ENCODE measurements at places on chromosomes 13 and 19.

GRCh38 chr19:14659874-14660489, 14.7 kb downstream of the ADGRE3 start:
- no peak for DNase-seq

DNA sequence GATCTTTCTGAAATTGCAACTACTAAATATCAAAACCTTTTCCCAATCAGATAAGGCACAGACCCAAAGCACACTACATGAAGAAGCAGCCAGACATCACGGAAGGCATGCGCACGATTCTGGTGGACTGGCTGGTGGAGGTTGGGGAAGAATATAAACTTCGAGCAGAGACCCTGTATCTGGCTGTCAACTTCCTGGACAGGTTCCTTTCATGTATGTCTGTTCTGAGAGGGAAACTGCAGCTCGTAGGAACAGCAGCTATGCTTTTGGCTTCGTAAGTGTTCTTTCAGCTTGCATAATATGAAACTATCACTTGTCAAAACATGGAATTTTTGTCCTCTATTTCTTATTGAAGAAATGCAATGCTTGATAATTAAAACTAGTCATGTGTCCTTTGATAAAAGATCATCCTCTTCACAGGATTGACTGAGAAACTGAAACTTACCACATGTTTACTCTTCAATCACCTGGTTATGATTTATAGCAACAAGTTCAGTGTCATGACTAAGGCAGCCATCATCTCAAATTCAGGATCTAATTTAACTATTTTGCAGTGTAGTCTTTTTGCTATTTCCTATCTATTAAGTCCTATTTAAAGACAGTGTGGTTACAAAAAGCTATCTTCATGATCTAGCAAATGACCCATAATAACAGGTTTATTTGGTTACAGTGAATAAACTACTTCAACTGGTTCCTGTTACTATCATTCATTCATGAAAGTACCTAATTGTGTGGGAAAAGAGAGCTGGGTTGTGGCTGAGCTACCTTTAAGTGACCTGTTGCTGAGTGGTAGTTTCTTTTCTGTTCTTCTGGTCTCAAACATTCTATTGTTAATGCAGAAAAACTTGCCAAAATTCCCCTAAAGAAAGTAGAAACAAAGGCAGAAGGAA, 6.5 kb downstream of the CCNA1 start:
- no peak for DNase-seq

DNA sequence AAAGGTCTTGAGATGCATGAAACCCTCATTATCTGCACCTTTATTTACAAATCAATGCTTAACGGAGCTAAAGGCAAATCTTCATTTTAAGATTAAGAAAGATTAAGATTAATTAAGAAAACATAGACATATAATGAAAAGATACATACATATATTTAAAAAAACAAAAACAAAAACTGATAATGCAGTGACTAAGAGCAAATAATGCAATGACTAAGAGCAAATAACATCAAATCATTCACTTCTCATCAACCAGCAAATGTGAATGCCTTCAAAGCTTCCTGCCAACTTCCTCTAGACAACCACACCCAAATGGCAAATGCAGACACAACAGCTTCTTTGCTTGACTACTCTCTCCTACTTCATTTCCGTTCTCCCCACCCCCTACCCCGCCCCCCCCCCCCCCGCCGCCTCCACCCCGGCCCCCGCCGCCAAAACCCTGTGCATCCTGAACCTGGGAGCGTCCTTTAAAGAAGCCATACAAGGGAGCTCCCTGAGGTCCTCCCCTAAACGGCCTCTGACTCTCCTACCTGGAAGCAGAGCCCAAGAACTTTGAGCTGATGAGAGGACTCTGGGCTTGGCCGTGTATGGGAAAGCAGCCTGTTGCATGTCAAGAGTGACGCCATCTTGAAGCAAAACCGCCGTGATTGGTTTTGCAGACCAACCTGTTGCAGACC, 24.5 kb downstream of the TEX101 start:
- peak; percentile 73 for DNase-seq

DNA sequence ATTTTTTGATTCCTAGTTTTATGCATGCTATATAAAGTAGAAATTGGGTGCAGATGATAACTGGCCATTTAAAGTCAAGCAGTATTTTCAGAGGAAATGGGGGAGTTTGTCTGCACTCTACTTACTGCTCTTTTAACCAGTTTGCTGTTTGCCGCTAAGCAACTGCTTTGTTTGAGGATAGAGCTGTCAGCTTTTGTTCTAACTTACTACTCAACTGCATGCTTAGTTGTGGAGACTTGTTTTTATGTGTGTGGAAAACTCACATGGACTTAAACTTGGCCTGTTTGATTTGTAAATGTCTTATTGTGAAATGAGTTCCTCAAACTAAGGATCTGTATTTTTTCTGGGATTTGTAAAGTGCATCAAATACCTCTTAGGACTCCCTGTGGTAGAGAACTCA, 591.1 kb downstream of the PCDH9 start:
- DNase-seq = no peak

DNA sequence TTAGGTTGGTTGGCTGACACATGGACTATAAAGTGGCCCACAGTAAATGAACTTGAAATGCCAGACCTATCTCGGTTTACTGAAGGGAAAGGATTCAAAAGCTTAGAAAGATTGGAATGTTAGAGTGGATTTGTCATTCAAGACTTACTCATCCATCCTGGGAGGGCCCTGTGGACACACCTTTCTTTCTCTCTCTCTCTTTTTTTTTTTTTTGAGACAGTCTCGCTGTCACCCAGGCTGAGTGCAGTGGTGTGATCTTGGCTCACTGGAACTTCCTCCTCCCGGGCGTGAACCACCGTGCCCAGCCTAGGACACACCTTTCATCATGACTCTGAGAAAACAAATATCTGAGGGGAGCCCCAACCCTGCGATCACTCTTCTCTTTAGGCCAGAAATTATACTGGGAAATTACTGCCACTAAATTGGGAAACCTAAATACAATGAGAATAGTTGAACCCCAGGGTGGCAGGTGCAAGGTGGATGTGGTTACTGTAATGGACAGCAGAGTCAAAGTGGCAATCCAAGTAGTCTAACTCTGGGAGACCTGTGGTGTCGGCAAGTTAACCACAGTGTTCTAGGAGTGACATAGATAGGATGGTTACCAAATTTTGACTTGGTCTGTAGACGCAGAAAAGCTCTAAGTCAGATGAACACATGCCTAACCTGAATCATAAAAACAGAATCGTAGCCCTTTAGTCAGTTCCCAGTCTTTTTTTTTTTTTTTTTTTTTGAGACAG, 47.1 kb upstream of the ZMYM5 start:
- DNase-seq = no peak

DNA sequence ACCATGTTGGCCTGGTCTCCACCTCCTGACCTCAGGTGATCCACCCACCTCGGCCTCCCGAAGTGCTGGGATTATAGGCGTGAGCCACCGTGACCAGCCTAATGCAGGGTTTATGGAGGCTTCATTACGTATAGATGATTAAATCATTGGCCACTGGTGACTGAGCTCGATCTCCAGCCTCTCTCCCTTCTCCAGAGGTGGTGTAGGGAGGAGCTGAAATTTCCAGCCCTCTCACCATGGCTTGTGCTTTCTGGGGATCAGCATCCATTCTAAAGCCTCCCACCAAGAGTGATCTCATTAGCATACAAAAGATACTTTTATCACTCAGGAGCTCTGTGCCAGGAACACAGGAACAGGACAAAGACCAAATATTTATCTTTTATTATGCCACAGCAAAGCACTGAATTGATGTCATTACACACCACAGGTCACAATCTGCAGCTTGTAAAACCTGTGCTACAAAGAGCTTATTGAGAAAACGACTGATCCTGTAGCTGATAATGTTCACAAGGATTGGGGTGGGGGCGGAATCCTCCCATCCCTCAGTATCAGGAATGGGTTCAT, 32.4 kb downstream of the RHPN2 start:
- no peak for DNase-seq

GRCh38 chr19:14441041-14441938, 8.2 kb downstream of the PKN1 start:
- no peak for DNase-seq

DNA sequence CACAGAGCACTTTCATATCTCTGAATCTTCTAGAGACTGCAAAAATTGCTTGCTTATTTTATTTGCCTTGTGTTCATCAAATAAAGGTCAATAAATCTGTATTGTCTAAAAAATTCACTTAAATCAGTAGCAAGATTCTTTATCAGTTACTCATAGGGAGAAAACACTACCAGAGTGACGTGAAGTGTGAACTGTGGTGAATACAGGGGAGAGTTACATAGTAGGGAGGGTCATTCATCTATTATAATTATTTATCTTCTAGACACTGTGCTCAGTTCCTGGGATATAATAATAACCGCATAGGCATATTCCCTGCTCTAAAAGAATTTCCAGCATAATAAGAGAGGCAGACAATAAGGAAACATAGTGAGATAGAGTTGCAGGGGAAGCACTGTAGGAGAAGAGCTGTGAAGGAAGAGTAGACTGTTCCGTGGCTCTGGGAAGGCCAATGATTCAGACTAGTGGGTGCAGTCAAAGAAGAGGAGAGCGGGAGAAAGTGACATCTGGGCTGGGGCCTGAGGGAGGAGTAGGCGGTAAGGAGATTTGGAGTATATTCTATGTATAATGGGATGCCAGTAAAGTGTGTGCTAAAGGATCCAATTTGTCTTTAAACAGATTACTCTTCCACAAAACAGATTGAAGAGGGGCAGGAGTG, 84.0 kb upstream of the TDRD3 start:
- DNase-seq = no peak

- DNase-seq = no peak
Measured at GRCh38 chr13:79861731-79862130, 380.8 kb downstream of the NDFIP2 start.

Measured in activated CD4-positive, alpha-beta T cell treated with anti-CD3 and anti-CD28 coated beads, Interleukin-2, amount 10 ng/mL, durations not matched to agents 7 days and 5 days (primary cell).